ENCODE measurements at places on chromosomes 5 and 9.

DNA sequence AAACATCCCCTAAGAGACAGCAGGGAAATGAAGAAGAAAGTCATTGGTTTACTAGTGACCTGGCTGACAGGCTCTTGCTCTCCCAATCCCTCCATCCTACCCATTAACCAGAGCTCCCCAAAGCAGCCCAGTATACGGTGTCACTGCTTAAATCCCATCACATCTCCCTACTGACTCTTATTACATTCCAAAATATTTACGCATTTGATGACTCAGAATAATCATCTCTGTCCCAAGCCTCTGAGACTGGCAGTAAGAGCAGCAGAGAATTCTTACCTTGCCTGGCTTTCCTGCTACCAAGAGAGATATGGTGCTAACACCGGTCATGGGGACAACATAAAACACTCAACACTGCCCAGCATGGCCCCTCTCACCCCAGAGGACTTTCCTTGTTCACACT is 20.2 kb upstream of the WHRN start:
- DNase-seq = no peak

DNA sequence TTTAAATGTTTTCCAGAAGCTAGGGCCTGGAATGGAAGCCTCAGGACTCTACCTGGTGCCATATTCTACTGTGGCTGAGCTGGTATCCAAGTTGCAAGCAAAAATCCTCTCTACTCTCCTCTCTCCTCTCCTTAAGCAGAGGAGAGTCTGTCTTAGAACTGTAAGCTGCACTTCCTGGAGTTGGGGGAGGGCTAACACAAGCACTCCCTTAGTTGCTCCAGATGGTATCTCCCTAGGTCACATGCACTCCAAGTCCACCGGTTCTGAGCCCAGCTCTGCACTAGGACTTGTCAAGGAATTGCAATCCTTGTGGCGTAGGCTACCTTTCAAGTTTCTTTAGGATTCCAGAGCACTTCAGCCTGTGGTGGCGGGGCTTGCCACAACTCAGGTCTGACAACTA is 513.9 kb upstream of the RGMB start:
- no peak for DNase-seq

DNA sequence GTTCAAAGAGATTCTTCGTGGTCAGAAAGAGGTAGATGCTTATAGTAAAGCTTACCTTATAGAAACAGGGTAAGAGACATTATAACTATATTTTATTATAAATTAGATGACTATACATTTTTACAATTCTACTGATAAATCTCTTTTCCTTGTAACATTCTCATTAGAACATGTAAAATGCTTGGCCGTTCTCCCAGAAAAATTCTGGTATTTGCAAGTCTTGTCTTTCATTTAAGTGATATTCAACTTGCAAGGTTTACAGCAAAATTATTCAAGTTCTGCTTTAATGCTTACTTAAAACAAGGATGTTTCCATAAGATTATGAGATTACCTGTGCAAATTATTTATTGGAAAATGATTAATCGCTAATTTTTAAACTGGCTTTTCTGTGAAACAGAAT is 41.3 kb upstream of the CDH18 start:
- DNase-seq = no peak

DNA sequence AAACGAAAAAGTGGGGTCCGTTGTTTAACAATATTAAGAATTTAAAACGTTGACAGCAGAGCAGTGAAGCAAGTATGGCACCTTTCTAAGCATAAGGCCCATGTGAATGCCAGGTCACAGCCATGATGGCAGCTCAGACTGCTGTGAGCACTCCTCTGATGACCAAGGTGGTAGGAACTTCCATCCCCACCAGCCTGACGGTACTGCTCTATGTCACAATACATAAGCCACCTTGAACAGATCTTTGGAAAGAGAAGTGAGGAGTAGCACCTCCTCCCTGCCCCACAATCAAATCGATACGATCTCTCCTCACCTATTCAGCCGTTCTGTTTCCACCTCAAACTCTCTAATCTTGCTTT is 105.9 kb downstream of the DCP2 start:
- no peak for DNase-seq

DNA sequence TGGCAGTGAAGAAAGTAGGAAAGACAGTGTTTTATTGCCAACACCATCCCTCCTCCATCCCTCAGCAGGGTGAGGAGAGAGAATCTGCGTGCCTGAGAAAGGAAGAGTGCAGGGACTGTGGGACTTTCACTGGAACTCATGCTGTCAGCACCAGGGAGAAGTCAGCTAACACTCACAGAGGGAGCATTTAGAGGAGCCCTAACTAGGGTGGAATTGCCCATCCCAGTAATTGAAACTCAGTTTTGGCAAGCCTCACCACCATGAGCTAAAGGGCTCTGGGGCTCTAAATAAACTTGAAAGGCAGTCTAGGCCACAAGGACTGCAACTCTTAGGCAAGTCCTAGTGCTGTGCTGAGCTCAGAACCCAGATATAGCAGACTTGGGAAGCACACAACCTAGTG is 622.3 kb downstream of the SEMA5A start:
- DNase-seq = no peak

GRCh38 chr5:9382522-9382921 is 163.4 kb downstream of the SEMA5A start:
- DNase-seq = no peak

DNA sequence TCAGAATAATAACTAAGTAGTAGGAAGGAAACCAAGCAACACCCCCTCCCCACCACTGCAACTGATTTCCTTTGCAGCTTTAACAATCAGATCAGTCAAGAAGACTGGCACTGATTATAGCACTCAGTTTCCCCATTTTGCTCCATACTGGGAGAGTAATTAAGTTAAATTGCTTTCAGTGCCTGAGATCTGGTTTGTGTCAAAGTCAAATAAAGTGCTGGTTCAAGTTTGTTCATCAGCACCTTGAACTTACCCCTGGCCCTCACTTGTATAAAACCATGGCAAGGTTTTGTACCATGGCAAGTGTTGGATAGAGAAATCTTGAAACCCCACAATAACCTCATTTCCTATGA is 290.2 kb upstream of the SEMA6A start:
- DNase-seq = no peak

GRCh38 chr5:41447650-41448510 is 62.5 kb downstream of the PLCXD3 start:
- no peak for DNase-seq

DNA sequence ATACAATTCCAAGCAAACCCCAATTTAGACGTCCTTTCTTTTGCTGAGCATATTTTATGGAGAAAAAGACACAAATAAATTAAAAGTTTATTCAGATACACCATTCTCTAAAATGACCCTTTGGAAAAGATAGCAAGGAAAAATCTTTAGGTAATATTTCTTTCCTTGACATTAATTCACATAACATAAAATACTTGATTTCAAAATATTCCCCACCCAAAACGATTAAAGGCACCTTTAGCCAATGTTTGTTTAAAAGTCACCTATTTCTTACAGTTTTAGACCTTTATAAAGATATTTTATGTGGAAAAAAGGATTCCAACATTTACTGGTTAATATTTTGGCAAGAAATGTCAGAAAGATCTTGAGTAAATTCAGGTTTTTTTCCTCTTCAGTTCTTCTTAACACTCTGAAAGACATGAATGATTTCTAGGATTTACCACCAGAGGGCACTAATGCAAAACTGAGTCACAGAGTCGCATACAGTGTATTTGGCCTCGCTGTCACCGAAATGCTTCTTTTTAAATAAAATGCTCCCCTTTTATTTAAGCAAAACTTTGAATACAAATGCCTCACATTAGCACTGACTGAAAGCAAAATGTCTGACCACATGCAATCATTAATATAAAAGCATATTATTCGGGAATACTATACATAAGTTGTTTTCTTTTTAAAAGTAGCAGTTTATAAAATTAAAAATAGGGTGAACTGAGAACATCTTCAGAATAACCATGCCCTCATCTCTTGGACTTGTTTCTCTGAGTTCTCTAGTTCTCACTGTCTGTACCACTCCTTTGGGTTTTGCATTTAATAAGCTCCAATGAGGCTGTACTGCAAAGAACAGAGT is 122.5 kb downstream of the SLC1A3 start:
- peak; percentile 43 for DNase-seq

- DNase-seq = no peak
Observed at GRCh38 chr5:100595152-100595811, 60.1 kb downstream of the FAM174A start.
